HCT116 (cell line): ENCODE measurements at places on chromosomes 16 and 17. TPM values are rescaled to one million over a fixed set of nuclear protein-coding genes. Genes with fewer than 3 reads are reported as not detected.

GRCh38 chr17:37037590-37038155, 88.9 kb downstream of the AATF start:
- no peak for DNase-seq
- no peaks in the 10 kb centered on the region for H3K4me1 ChIP-seq
- H3K4me3 ChIP-seq: no peak overlapping the region
- H3K27me3 ChIP-seq: no peaks in the 10 kb centered on the region
- H3K27ac ChIP-seq: no peak overlapping the region
- no peaks in the 10 kb centered on the region; the same call in 1 of the 2 replicates for H3K36me3 ChIP-seq

GRCh38 chr17:45022655-45023339, 28.6 kb downstream of the DCAKD start:
- H3K4me1 ChIP-seq: peaks cover 11% of the 10 kb centered on the region; the same call in 1 of the 2 replicates
- no peak overlapping the region for H3K4me3 ChIP-seq

- H3K4me1 ChIP-seq: 0 out of 2 replicates have a peak, but pooled peaks cover 4% of the 10 kb centered on the region
- H3K27ac ChIP-seq: no peak overlapping the region
- no peak overlapping the region for H3K4me3 ChIP-seq
- no peak for DNase-seq
- no peaks in the 10 kb centered on the region for H3K36me3 ChIP-seq
- no peaks in the 10 kb centered on the region for H3K27me3 ChIP-seq
Observed at GRCh38 chr17:18002171-18002570, 29.5 kb downstream of the DRC3 start.

Gene CMTR2
- 26.8 TPM for total RNA-seq
